ENCODE measurements at places on chromosomes 13 and 19.
A peak's percentile ranks its signal among the peaks of the same experiment; 100 is the strongest.

- DNase-seq, result no peak
Measured at GRCh38 chr13:60230593-60230992, 66.9 kb upstream of the DIAPH3 start.

DNA sequence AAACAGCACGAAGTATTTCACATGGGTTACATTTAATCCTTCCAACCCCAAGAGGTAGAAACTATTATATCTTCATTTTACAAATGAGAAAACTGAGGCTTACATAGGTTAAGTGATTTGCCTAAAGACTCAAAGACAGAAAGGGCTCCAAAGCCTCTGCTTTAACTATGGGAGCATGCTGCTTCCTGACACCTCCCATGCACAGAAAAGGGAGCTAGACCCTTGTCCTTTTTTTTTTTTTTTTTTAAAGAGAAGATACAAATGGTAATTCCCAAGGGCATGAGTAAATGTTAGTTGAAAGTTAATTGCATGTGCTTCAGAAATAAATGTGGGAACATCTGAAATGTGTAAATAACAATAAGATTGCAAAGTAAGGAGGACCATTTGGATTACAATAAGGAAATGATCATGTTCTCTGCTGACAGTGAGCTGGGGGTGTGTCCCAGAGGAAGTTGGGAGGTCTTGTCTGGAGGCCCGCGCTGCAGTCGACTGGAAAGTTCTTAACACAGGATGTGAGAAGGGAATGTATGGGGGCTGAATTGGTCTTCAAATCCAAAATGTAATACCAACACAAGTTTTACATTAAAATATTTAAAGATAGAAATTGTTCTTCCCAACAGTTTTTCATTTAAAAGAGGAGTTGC is 500.3 kb downstream of the KLF12 start:
- no peak for DNase-seq

DNA sequence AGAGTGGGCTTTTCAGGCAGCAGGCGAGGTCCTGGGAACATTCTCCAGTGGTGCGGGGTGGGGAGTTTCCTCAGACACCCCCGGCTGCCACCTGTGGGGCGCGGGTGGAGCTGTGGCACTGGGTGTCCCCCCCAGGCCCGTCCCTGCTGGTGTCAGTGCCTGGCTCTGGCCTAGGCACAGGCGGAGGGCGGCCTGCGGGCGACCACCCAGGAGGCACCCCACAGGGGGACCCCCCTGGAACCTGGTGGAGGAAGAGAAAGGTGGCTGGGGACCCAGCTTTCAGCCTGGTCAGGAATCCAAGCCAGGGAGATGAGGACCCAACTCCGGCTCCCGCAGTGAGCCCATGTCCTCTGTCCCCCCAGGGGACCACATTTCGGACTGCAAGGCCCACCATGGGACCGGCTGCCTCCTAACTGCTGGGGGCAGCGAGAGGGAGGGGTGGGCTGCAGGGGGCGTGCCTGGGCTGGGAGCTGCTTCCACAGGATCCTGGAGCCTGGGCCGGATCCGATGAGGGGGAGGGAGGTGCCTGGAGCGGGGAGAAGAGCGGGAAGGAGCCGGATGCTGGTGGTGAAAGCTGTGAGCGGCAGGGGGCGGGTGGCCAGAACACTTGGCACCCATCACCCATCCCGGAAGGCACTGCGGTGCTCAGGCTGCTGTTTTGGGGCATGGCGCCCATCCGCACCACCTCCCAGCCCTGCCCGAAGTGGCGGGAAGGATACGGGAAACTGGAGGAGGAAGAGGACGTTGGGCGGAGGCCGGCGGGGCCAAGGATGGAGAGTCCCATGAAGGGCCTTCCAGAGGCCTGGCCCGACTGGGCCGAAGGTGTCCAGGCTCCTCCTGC is 5.5 kb upstream of the CTXN1 start:
- no peak for DNase-seq

GRCh38 chr13:95546919-95547318 is 5.6 kb upstream of the CLDN10 start:
- DNase-seq, result no peak

GRCh38 chr13:21012841-21013681 is 48.3 kb downstream of the LATS2 start:
- DNase-seq, result no peak

DNA sequence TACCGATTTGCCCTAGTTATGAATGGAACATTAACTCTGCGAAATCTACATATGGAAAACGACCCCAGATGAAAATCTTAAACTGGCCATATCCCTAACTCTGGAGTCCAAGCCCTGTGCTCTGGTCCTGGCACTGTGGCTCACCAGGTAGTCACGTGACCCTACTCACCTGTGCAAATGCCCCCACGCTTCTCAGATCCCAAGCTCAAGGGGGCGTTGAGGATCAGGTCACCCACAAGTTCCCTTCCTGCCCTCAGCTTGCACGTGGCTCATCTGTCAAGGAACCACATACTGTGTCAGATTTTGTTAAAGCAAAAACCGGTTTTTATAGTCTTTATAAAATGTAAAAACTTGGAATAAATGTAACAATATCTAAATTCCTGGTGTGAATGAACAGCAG is 324.0 kb downstream of the SHISA2 start:
- no peak for DNase-seq

- no peak for DNase-seq
Measured at GRCh38 chr13:77979721-77980385, 61.2 kb upstream of the EDNRB start.

- peak; percentile 61 for DNase-seq
Measured at GRCh38 chr13:51286135-51287002, 53.1 kb upstream of the SERPINE3 start.

DNA sequence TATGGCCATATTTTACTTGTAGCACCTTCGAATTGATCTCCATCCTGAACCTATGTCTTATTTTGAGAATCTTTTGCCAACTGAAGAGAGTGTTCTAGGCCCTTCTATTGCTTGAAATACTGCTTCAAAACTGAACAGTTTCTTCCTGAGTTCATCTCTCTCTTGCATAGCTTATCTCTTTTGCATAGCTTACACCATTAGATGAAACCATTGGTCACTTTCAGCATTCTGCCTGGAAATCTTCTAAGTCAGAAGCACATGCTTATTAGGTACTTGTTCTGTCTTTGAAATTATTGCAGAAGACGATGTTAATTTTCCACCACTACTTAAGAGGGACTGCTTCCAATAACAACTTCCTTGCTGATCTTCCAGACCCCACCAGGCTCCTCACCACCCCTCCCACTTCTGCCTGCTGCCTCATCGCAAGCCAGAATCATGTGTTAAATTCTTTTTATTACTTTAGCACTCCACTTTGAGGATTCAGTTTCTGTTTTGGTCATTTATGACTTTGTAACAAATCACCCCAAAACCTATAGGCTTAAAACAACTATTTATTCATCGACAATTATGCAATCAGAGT is 122.4 kb upstream of the MAB21L1 start:
- no peak for DNase-seq

DNA sequence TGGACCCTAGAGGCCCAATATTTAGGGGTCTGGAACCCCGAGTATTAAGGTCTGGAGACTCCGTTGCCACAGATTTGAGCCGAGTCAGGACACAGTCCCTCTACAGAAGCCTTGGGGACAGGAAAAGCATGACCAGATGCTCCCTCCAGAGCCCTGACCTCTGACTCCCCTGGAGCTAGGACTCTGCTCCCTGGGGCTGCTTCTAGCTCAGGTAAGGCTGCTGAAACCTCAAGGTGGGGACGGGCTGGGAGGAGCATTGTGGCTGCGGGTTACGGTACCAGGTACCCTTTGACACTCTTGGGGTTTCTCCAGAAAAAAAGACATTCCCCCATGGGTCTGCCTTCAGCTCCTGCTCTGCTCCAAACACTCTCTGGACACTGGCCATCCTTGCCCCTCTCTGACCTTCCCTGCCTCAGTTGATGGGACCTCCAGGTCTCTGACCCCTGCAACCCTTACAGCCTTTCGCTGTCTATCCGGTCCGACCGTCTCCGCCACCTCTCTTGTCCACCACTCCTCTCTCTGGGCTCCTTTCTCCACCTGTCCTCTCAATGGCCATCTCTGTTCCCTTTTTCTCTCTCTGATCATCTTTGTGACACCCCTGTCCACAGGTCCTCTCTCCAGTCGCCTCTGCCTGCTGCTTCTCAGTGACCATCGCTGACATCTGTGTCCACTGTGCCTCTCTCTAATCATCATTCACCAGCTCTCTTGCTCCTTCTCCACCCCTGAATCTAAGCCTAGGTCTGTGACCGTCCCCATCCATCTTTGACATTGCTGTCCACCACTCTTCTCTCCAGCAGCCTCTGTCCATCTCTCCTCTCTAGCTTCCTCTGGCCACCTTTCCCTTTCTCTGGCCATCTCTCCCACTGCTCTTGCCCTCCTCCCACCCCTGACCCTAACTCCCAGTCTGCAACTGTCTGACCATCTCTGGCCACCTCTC is 1.4 kb downstream of the LRFN3 start:
- DNase-seq, result no peak

GRCh38 chr19:54480051-54480450 is 7.0 kb upstream of the CDC42EP5 start:
- no peak for DNase-seq

GRCh38 chr13:99442273-99442895 is 58.9 kb upstream of the TM9SF2 start:
- peak; percentile 45 for DNase-seq

DNA sequence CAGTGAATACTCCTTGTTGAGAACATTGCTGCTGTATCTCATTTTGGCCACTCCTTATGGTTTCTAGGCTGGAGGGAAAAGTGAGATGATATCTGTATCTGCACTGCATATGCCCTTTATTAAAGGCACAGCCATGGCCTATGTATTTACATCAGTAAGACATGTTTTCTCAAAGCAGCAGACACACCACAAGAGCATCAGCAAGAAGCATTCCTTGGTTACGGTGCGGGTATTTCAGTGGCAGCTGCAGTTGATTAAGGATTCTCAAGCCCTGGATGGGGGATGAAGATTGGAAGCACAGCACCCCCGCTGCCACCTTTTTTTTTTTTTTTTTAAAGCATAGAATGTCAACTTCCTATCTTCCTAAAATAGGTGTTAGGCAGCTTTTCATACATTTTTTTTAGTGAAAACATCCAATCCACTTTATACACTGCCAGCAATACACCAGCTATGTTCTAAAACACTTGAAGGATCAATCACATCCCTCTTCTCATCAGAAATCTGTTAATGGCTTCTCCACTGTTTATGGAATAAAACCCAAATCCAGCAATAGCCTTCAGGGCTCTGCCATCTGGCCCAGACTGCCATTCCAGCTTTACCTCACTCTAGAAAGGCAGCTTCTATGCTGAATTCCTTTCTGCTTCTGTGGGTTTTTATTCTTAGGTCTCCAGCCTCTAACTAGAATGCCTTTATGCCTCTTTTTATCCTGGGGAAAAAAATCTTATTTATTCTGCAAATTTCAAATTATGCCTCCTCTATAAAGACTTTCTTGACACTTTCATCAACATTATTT is 331.0 kb downstream of the DNAJC15 start:
- DNase-seq, result no peak

DNA sequence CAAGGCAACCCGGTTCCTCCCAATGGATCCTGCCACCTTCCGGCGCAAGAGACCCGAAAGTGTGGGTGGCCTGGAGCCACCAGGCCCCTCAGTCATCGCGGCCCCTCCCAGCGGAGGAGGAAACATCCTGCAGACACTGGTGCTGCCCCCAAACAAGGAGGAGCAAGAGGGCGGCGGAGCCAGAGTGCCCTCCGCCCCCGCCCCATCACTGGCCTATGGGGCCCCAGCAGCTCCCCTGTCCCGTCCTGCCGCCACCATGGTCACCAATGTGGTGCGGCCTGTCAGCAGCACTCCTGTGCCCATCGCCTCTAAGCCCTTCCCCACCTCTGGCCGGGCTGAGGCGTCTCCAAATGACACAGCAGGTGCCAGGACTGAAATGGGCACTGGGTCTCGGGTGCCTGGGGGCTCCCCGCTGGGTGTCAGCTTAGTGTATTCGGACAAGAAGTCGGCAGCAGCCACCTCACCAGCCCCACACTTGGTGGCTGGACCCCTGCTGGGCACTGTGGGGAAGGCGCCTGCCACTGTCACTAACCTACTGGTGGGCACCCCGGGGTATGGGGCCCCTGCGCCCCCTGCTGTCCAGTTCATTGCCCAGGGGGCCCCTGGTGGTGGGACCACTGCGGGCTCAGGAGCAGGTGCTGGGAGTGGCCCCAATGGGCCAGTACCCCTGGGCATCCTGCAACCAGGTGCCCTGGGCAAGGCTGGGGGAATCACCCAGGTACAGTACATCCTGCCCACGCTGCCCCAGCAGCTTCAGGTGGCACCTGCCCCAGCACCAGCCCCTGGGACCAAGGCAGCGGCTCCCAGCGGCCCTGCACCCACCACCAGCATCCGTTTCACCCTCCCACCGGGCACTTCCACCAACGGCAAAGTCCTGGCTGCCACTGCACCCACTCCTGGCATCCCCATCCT is 11.2 kb upstream of the PRR19 start:
- DNase-seq, result peak; percentile 60

GRCh38 chr13:81051873-81052272 is 710.9 kb upstream of the SPRY2 start:
- no peak for DNase-seq

DNA sequence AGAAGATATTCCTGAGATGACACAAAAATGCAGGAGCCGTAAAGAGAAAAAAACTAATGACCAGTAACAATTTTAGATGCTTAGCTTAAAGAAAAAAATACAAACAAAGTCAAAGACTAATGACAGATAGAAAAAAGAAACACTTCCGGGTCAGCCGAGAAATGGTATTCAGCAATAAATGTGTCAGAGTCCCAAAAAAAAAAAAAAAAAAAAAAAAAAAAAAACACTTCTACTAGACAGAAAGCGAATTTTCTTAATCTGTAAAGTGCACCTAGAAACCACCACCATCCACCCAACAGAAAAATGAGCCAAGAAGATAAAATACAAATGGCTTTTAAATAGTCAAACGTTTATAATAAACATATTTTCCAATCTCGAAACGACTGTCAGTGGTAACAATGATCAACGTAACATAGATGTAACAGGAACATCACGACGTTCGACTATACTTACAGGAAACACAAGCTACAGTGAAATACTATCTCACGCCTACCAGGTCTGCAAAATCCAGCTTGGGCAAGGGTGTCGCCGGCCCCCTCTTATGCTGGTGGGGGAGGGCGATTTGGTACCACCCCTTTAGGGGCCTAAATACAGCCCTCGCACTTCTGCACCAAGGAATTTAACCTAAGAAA is 10.6 kb downstream of the ABHD17A start:
- DNase-seq, result no peak

DNA sequence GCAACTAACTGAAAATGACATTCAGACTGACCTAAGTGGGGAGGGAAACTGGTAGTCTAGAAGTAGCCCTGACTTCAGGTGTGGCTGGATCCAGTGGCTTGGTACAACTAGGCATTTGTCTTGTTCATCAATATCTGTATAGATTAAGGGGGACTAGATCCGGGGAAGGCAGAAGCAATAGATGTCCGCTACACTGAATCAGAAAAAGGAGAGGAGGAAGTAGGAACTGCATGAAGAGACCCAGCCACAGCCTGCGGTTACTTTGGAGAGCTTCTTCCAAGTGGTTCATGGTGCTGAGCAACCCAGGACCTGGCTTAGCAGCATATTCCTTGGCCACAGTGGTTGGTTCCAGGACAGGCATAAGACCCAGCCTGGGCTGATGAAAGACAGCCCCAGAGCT is 9.9 kb upstream of the PRODH2 start:
- DNase-seq, result no peak

GRCh38 chr13:57675526-57675925 is 44.0 kb downstream of the PCDH17 start:
- DNase-seq, result no peak

Data from activated CD4-positive, alpha-beta T cell treated with anti-CD3 and anti-CD28 coated beads, Interleukin-2, amount 50 U/mL, for 4 hours (primary cell).